ENCODE measurements at places on chromosomes 1 and 21.

- DNase-seq: peak; percentile 98
Observed at GRCh38 chr1:181094416-181095212, 6.1 kb downstream of the IER5 start.

DNA sequence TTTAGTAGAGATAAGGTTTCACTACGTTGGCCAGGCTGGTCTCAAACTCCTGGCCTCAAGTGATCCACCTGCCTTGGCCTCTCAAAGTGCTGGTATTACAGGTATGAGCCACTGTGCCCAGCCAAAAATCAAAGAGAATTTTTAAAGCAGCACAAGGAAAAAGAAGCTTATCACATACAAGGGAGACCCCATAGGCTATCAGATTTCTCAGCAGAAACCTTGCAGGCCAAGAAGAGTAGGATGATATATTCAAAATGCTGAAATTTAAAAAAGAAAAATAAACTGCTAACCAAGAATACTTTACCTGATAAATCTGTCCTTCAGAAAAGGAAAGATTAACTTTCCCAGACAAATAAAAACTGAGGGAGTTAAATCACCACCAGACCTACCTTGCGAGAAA is 43.2 kb downstream of the FLVCR1 start:
- DNase-seq: no peak

- no peak for DNase-seq
Observed at GRCh38 chr1:25572107-25572506, 28.7 kb downstream of the LDLRAP1 start.

DNA sequence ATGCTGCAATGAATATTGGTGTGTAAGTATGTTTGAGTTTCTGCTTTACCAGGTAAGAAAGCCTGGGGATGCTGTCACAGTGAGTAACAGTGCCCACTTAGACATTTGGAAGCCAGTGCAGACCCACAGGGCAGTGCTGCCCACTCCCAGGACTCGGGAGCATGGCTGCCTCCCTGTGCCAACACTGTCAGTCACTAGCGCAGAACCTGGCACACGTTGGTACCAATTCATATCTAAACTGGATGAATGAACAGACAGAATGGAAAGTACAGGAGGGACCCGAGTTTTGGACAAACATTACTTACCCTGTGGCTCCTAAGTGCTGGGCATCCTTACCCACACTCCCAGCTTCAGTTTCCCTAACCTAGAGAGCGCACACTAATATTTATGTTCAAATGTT is 1.6 kb upstream of the EVA1C start:
- no peak for DNase-seq

GRCh38 chr1:156926175-156926574 is 5.7 kb downstream of the LRRC71 start:
- peak; percentile 88 for DNase-seq

- DNase-seq: peak; percentile 22
Observed at GRCh38 chr1:230307213-230307612, 118.9 kb downstream of the PGBD5 start.

DNA sequence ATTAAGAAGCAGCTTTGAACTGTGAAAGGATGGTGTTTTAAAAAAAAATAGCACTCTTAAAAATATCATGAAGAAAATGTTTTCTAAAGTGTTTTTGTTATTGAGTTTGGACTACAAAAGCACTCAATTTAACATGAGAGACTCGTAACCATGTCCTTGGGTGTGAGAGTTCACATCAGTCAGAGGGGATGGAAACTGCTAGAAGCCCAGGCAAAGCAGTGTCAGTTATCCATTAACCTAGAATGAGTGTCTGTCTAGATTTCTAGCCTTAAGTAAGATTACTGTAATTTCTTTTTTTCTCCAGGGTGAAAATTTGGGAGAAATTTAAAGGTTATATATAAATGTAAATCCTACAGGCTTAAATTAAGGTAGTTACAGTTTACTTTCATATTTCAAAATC is 31.7 kb downstream of the SLC5A9 start:
- no peak for DNase-seq

DNA sequence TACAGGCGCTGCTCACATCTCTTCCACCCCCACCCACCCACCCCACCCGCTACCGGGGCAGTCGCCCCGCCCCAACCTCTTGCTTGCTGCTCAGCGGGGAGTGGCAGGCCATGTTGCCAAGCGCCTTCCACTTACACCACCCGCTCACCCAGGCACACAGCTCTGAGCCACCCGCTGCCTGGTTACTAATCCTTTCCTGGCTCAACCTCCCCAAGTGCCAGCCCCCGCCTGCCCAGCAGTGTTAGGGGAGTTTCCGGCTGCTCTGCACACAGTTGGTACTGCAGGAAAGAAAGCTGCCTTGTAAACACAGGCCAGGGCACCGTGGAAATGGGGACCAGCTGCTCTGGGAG is 56.2 kb downstream of the LACTBL1 start:
- no peak for DNase-seq

DNA sequence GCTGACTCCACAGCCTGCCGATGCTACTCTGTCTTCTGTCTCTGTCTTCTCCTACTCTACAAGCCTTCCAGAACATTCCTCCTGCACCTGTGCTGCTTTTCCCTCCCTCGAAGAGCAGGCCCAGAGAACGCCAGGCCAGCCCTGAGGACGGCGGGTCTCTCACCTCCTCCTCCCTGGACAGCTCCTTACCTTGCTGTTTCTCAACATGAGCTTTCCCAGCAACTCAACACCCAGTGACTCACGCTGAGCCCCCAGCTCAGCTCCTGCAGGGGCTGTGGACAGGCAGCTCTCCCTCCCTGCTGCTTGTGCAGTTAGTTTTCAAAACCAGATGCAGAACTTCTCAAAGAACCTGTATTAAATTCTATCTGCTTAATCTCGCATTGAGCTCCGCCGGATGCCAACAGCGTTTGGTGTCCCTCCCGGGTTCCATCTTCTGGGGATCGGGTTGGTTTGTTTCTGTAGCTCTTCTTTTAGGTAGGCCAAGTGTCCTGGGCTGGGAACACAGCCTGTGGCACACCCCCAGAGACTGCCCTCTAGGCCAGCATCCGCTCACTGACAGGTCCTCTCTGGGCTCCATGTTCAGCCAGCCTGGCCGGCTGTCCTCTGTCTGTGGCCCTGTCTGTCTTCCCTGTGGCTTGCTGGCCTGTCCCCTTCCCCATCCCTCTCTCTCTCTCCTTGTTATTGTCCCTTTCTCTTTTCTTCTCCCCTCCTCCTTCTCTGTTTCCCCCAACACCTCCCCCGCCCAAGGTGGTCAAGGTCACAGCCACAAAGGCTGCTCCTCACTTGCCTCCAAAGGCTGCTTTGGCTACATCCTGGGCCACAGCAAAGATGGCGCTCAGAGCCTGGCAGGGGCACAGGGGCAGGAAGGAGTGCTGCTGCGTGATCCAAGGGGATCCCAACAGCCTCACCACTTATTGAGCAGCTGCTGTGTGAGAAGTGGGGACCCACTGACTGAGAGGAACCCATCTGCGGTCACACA is 391.0 kb downstream of the MATN1 start:
- no peak for DNase-seq

DNA sequence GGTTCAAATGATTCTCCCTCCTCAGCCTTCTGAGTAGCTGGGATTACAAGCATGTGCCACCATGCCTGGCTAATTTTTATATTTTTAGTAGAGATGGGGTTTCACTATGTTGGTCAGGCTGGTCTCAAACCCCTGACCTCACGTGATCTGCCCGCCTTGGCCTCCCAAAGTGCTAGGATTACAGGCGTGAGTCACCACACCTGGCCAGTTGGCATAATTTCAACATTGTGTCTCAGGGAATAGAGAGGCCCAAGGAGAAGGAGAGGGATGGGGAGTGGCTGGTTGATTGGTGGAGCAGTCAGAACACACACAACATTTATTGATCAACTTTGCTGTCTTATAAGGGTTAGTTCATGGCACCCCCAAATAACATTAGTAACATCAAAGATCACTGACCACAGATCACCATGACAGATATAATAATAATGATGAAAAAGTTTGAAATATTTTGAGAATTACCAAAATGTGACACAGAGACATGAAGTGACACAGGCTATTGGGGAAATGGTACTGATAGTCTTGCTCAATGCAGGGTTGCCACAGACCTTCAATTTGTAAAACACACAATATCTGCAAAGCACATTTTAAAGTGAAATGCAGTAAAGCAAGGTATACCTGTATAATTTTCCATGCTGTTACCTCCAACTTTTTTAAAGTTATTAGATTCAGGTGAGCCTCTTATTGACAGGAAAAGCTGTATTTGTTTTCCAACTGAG is 15.8 kb upstream of the CYB5R1 start:
- DNase-seq: no peak

DNA sequence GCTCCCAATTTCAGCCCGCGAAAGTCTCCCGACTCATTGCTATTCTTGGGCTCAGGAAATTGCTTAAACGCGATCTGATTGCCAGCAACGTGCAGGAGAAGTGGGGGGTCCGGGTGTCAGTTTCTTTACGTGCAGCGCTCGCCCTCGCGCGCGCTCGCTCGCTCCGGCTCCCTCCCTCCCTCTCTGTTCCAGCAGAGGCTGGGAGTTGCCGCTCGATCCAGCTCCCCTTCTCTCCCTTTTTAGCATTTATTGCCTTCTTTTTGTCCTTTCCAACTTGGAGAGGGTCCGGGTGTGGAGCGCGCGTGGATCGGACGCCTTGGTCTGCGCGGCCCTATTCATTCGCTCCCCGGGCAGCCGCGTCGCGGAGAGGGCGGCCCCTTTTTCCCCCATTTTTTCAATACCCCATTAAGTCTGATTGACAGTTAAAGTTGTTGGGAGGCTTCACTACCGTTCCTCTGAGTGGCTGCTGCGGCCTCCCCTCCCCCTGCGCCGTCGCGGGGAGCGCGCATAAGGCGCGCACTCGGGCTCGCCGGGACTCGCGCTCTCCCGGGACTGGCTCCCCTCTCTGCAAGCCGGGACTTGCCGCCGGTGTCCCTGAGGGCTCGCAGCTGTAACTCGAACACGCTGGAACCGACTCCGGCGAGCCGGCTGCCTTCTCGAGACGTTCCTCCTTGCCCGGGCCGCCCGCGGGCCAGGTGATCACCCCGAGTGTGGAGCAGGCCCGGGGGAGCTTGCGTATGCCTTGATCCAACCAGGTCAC is at the start of gene DHRS3:
Gene DHRS3 (minus strand): TSS at position 310 of the 760 bp plus-strand sequence. CDS start 862 bp downstream, outside the sequence.
- DNase-seq: peak; percentile 89

GRCh38 chr1:194394676-194395075 is 1208.3 kb upstream of the B3GALT2 start:
- no peak for DNase-seq

DNA sequence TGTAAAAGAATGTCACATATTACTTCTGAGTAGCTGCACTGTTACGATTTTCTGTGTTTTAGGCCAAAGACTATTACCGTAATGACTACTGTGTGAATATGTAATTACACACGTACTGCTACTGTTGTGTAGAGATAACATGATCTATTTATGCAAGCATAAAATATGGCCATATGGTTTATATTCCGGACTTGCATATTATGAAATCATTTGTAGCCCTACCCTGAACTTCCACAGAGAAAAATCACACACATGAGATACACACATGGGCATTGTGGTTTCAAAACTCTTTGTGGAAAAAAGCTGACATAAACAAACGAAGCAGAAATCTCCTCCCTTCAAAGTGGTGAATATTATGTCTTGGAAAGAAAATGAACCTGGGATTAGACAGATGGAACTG is 373.0 kb upstream of the ADAMTS5 start:
- DNase-seq: peak; percentile 70

GRCh38 chr1:22709227-22709626 is 1.4 kb upstream of the EPHB2 start:
- no peak for DNase-seq

GRCh38 chr1:2381741-2382620 is 9.4 kb downstream of the MORN1 start:
- peak; percentile 64 for DNase-seq

DNA sequence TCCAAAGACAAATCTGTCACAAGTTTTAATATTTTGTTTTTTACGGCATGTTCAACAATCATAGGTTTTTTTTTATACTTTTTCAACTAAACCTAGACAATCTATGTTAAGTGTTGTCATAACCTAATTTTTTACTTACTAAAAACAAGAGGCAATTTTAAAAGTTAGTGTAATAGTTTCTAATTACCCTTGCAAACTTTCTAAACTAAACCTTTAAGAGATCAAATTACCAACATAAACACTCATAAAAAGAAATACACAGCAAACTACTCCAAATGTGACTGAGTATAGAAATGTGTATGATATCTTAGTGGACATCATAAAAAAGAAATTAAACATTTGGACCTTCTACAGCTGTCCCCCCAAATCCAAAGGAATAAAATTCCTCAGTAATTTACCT is 10.0 kb downstream of the ZNF281 start:
- no peak for DNase-seq
